ENCODE measurements at places on chromosomes 2 and 18.

DNA sequence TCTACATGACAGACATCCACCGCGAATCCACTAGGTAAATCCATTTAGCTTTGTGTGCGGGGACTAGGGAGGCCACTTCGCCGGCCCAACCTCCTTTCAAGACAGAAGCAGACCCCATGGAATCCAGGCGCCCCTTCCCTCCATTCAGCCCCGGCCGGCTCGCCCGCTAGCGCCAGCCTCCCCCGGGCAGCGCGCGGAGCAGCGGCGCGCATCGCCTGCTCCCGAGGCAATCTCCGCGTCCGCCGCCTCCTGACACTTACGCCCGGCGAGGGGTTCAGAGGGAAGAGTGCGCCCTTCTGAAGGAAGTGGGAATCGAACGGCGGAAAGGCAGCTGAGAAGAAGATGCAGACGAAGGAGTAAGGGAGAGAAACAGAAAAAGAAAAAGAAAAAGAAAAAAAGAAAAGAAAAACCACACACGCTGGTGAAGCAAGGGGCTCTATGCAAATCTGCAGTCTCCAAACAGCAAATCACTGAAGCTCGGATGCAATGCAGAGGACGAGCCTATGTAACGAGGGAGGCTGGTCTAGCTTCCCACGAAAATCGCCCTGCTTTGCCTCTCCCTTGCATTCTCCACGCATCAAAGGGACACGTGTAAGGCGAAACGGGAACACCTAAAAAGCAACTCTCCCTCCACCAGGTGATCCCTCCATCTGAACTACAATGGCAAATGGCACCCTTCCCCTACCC lies 684.4 kb downstream of the NRXN1 start:
- no peak for DNase-seq

DNA sequence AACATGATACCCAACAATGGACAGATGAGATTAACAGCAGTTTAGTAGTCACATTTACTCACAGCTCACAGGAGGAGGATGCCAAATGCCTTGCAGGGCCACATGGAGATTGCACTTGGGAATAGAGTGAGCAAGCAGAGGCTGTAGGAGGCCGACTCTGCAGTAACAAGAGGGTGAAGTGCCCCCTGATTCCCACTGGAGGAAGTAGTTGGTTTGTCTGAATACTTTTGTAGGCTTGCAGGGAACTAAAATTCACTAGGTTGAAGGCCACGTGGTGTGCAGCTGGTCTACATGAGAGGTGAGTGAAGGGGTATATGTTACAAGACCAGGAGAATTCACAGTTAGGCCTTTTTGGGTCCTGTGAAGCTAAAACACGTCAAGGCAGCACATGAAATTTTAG lies 419.3 kb upstream of the TNP1 start:
- no peak for DNase-seq

DNA sequence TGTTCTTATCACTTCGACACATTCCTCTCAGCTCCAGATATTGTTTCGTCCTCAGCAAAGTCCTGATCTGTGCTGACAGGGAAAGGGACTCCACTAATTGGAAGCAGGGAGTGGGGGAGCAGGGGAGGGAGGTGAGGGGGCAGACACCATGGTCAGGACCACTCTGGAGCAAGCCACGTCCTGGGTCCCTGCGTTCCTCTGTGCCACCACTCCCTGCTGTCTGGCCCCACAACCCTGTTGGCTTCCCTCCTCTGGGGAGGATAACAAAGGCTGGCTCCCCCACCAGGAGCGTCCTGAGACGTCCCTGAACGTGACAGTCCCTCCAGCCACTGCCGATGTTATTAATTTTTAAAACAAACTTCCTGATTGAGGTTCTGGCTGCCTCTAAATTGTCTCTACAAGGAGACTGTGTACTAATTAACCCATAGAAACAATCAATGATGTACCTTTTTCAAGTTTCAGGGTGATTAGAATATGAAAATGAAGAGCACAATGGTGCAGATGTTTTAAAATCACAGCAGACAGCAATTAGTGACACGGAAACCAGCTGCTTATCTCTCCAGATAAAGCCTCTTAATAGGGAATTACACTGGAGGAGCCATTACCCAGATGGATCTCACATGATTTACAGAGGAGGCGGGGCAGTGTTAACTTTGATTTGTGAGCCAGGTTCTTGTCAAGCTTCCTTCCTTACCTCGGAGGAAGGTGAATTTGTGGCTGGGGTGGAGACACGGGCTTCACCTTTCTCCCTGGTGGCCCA lies 257.5 kb downstream of the SETBP1 start:
- peak; percentile 46 for DNase-seq

DNA sequence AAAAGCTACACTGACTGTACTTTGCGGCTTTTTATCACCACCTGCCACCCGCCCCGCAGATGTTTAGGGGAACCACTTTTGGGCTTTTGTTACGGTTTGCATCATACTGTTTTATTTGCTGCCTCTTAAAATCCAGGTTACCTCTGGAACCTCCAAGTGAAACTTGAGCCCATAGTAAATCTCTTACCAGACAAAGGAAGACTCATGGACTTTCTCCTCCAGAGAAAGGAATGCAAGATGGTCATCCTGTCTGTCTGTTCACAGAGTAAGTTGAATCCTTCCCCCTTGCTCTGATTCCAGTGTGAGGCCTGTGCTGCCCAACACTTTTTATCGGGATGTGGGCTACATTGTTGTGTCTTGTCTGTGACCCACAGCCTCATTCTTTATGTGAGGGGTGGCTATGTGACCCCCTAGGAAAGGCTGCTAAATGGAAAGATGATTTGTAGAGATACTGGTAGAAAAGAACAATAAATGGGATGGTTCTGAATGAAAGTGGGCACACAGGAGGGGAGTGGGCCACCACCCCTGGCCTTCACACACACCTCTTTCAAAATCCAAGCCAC lies 23.3 kb downstream of the RMC1 start:
- no peak for DNase-seq

GRCh38 chr2:1611886-1612285 lies 132.4 kb downstream of the PXDN start:
- DNase-seq, result no peak

GRCh38 chr2:201887773-201888425 lies 81.6 kb downstream of the CDK15 start:
- no peak for DNase-seq

DNA sequence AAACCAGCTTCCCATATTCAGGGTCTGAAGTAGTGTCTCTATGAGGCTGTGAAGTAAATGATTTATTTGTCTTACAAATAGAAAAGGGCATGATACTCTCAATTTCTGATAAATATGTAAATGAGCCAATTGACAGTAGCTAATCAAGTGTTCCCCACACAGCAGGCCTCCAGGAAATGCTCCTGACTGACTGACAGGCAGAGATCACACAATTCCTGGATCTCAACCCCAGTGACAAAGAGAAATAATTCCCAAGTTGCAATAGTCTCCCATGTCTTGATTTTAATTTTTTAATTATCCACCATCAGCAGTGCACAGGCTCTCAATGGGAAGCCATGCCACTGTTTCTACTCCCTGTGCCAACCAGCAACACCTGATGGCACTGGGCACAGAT lies 390.4 kb downstream of the SOX11 start:
- no peak for DNase-seq

- no peak for DNase-seq
Measured at GRCh38 chr2:181949047-181949446, 36.6 kb upstream of the PPP1R1C start.

- DNase-seq, result peak; percentile 23
Measured at GRCh38 chr2:233288663-233289062, 19.0 kb upstream of the SAG start.

GRCh38 chr2:203918839-203919238 lies 17.7 kb upstream of the ICOS start:
- no peak for DNase-seq

All from NCI-H1930 (cell line).